ENCODE measurements at places on chromosomes 2 and 18.

- no peak for DNase-seq
These were observed 101.2 kb downstream of the LTBP1 start for GRCh38 chr2:33047939-33048338.

- DNase-seq: no peak
These were observed 93.3 kb downstream of the TGFA start for GRCh38 chr2:70460333-70460732.

DNA sequence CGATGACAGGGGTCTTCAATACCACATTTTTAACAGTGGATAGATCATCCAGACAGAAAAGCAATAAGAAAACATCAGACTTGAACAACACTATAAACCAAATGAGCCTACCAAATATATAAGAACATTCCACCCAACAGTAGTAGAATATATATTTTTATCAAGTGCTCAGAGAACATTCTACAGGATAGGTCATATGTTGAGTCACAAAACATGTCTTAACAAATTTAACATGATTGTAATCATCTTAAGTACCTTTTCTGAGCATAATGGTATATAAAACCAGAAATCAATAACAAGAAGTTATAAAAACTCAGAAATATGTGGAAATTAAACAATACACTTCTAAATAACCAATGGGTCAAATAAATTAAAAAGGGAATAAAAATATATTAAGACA lies 194.0 kb upstream of the CYP26B1 start:
- no peak for DNase-seq

DNA sequence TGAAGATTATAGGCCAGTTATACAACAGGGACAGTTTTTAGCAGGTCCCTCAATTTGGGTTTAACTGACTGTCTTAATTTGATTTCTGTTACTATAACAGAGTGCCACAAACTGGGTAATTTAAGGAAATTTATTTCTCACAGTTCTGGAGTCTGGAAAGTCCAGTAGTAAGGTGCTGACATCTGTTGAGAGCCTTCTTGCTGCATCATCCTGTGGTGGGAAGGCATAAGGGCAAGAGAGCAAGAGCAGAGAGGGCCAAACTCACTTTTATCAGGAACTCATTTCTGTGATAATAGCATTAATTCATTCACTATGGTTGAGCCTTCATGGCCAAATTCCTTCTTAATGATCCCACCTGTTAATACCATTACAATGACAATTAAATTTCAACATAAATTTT lies 36.5 kb downstream of the DIS3L2 start:
- DNase-seq: no peak

- DNase-seq: no peak
These were observed 105.5 kb downstream of the COLEC12 start for GRCh38 chr18:394987-395362.

DNA sequence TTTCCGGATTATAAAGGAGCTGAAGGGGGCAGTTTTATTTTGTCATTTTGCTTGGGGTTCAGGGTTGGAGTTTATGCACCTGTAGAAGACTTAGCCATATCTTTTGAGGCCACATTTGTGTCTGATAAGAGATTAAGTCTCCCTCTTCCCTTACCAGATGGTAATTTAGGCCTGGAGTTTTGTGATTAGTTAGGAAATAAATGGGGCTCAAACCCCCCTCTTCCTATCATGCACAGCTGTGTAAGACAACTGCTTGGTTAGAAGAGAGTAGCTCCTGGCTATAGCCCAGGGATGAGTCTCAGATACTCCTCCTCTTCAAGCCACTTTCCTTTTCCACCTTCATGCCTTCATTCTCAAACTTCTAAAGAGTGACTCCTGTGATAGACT lies 802 bp upstream of the SAP130 start:
- no peak for DNase-seq

GRCh38 chr18:79680100-79680879 lies 687 bp downstream of the CTDP1 start:
- DNase-seq: no peak

DNA sequence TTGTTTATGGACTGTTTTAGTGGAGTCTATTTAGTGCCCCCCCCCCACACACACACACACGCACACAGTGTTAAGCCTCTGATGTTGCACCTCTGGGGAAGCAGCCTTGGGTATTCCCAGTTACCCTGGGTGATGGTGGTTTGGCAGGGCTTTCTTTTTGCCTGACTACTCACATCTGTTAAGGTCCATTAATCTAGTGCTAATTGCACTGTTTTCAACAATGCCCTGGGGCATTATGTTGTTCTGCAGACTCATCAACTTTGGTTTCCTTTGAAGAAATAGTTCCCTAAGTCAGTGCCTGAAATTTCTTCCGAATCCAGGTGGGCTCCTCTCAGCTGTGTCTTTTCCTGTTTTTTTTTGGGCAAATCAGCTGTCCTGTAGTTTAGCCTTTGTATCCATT lies 34.7 kb downstream of the SPOPL start:
- no peak for DNase-seq

GRCh38 chr18:49177071-49177470 lies 226.3 kb upstream of the SMAD7 start:
- DNase-seq: no peak

DNA sequence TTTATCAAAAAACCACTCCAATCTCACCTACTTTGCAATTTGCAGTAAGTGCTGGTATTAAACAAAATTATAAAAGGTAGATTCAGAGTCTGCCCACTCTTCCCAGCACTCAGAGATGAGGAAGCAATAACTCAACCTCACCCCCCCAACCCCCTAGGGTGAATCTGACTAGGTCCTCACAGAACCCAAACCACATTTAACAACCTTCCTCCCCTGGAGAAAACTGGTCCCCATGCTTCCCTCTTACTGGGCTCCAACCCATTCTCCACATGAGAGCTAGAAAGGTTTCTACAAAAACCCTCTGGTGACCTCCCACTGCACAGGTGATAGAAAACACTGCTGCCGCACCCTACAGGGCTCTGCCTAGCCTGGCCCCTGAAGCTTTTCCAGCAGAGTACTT lies 40.5 kb upstream of the BMP10 start:
- no peak for DNase-seq

DNA sequence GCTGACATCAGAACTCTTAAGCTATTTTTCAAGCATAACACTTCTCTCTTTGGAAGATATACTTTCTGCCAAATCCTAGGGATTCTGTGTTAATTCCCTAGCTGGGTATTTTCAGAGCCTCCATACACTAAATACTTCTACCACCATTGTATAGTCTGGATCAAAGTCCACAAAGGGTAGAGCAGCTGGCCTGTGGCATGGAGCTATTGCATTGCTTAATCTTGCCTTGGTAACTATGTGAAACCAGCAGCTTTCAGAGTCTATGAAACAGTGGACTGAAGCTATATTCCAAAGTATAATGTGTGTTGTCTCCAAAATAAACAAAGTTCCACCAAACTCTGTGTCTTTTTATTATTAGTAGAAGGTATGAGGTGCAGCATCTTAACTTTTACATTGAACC lies 296.9 kb upstream of the CDH19 start:
- no peak for DNase-seq

DNA sequence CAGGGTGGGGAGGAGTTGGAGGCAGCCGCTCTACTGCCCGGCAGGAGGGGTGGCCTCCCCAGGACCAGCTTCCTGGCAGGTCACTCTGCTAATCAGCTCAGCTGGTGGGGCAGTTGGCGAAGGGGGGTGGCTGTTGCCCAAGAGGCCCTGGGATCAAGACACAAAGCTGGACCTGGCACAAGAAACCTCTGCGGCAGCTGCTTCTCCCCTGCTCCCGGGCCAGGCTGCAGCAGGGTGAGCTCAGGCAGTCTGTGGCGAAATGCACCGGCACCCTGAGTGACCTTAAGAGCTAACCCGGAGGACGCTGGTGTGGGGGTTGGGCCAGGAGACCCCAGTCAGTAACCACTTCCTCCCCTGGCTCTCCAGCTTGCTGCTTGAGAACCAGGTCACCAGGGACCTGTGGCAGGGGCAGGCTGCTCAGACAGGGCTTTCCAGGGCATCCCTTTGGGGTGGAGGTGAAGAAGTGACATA lies 31.1 kb downstream of the TOGARAM2 start:
- no peak for DNase-seq

DNA sequence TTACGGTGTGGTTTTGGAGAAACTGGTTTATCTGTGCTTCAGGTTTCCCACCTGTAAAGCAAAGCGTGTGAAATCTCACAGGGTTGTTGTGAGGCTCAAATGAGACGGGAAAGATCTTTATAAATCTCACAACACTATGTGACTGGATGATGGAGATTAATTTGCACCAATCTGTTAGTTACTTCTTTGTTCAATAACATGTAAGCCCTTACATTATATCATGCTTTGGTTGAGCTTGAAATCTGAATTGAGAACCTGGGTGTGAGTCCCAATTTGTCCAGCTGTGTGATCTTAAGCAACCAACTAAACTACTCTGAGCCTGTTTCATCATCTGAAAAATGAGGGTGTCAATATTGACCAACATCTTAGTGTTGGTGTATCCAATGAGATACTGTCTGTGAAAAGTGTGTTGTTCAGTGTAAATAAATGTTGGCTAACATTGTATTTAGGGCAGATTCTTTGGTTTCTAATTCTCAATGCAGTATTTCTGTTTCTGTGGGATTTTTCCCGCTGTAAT lies 741 bp upstream of the GCKR start:
- no peak for DNase-seq

DNA sequence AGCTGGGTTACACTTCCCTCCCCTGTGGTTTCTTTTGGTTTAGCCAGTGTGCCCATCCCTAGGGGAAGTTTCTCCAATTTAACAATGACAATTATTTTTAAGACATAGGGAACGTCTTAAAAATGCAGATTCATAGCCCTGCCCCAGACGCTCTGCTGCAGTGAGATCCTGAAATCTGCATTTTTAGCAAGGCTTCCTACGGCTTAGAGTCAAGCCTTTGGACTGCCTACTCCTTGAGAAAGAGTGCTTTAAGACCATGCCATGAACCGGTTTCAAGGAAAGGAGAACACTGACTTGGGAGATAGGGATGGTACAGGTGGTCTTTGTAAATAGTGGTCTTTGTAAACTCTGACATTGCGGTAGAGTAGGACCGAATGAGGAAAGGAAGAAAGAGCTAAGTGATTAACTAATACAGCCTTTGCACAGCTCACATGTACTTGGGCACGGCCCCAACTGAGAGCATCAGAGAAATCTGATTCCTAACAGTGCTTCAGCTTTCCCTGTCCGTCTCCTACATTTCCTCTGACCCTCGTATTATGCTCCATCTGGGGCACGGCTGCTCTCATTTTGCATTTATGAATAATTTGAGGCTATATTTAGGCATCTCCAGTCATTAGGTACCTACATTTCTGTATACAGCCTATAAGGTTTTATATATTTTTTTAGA lies 217.6 kb upstream of the TANK start:
- no peak for DNase-seq

DNA sequence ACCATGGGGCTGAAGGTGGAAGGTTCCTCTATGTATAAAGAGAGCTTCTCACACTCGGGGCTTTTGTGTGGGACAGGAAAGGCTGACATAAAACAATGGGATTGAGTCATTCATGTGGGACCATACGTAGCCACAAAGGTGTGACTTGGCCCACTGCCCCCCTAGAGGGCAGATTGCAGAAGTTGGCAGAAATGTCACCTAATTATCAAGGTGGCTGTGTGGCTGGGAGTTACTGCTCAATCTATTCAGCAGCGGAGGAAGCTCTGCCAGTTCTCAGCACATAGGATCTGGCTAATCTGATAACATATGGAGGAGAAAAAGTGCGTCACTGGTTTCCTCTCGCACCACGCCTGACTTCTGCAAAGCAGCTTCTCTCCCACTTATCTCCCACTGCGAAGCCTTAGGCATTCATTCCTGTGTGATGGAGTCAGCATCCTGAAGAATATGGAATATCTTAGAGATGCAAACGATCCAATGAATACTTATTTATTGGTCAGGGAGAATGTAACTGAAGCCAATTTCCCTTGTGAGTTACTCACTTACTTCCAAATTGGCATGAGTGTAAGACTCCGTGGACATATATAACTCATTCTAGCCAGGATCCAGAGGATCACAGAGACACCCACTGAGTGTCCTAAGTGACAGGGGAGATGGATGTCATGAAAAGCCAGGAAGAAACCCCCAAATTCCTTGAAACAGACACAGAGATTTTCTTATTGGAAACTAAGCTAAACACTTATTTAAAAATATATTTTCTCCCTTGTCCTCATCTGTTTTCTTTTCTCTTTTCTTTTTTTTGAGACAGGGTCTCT lies 344.8 kb downstream of the TGIF1 start:
- no peak for DNase-seq

GRCh38 chr2:45919160-45919650 lies 267.7 kb downstream of the PRKCE start:
- no peak for DNase-seq

DNA sequence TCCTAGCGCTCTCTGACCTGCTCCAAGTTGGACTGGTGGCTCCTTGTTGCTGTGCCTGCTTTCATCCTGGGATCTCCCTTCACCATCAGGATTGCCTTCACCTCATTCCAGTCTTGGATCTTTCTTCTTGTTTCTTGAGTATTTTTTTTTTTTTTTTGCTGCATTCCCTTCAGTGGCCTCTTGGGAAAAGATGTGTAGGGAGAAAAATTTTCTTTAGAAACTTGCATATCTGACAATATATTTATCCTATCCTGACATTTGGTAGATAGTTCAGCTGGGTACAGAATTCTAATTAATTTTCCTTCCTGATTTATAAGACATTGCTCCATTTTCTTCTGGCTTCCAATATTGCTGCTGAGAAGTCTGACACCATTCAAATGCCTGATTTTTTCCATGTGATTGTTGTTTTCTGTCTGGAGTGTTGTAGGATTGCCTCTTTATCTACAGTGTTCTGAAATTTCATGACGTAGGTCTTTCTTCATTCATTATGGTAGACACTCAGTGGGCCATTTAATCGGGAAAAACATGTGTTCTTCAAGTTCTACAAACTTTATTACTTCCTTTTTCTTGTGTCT lies 23.0 kb upstream of the IL1A start:
- no peak for DNase-seq

GRCh38 chr2:65349863-65350262 lies 82.5 kb downstream of the SPRED2 start:
- DNase-seq: no peak
